ENCODE measurements at places on chromosomes 6 and 20. TPM values are rescaled to one million over a fixed set of nuclear protein-coding genes. Genes with fewer than 3 reads are reported as not detected.

C6orf132 gene
- 2.6 TPM for total RNA-seq

KIF6 gene
- 0.32 TPM for total RNA-seq

COL19A1 gene
- total RNA-seq = 0.32 TPM

RRAGD gene
- under 0.01 TPM for total RNA-seq

BPIFA3 gene
- not detected for total RNA-seq

SLC17A2 gene
- not detected for total RNA-seq

ADAM33 gene
- 44.8 TPM for total RNA-seq

ZNF318 gene
- 12.5 TPM for total RNA-seq

GSTA2 gene
- total RNA-seq = not detected

PTPRT gene
- not detected for total RNA-seq

BPIFA1 gene
- total RNA-seq = not detected

TMEM74B gene
- total RNA-seq = not detected

DNAH8 gene
- total RNA-seq = under 0.01 TPM

DNA sequence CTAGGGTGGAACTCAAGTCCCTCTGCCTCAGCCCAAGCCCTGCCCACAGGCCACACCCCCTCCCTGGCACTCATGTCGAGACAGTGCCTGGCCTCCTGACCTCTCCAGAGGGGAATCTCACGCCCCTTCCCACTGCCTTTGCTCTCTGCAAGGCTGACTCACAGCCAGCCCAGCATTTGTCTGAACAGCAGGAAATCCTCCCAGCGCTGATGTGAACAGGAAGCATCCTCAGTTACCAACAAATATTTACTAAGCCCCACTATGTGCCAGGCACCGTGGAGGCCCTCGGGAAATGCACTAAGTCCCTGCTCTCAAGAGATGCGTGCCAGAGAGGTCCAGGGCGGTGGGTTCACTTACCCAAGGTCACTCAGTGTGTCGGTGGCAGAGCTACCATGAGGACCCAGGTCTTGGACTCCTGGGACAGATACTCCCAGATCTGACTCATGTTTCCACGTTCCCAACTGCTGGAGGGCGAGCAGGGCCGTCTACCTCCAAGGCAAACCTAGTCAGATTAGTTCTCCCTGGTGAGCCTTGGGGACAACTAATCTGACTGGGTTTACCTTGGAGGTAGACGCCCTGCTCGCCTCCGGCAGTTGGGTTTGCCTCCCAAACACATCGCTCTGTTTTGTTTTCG is 7.8 kb downstream of the ADA start:
- DNase-seq = peak; percentile 92

DNA sequence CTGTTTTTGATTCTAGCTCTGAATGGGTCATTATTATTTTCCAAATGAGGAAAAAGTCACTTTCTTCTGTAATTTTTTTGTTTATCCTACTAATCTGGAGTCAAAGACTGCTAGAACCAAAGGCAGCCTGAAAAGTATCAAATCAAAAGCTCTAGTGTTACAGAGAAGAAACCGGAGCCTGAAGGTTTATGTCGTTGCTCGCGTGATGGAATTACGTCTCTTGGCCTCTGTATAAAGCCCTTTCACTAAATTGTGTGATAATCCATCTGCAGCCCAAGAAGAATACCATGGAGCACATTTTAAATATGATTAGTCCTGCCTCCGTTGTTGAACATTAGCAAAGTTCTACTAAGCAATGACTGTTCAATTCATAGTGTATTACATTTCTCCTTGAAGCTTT is 738.6 kb downstream of the C6orf118 start:
- DNase-seq = no peak

- DNase-seq = no peak
These were observed 209.0 kb downstream of the SYNE1 start for GRCh38 chr6:152428126-152428525.

GRCh38 chr6:75065523-75065922 is 140.3 kb downstream of the COL12A1 start:
- peak; percentile 51 for DNase-seq

- DNase-seq = no peak
These were observed 37.8 kb upstream of the CHRNA4 start for GRCh38 chr20:63398744-63399514.

GRCh38 chr6:4635666-4636065 is 140.5 kb upstream of the CDYL start:
- DNase-seq = no peak

GRCh38 chr6:123716506-123716905 is 79.8 kb upstream of the TRDN start:
- DNase-seq = no peak

GRCh38 chr20:13771853-13772453 is 12.8 kb downstream of the ESF1 start:
- DNase-seq = peak; percentile 36

GRCh38 chr6:147285087-147285855 is 81.1 kb downstream of the STXBP5 start:
- DNase-seq = peak; percentile 68

- DNase-seq = no peak
These were observed 18.8 kb downstream of the ELOVL4 start for GRCh38 chr6:79928478-79928998.

DNA sequence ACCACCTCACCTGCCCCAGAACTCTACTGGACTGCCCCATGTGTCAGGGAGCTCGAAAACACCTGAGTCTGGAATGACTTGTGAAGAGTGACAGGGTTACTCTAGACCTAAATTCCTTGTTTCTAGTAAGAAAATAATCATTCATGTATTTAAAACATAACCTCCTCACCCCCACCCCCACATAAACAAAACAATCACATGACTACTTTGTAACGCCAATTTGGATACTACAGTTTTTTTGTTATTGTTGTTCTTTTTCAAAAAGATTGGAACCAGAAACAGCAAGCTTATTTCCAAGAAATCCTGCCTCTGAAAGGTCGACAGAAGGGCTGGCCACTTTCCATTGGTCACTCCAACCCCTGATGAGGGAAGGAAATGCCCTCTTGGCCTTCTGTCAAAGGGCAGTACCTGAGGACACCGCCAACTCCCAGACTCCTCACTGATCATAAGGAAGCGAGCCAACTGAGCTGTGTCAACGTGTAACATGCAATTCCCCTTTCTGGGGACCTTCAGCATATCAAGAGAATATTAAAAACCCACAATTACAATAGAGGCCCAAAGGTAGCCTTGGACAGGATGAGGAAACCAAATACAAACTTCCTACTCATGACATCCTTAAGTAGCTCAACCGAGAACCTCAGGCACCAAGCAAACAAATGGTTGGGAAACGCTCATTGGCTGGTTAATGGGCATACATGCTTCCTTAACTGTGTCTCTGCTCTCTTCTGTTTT is 2.6 kb downstream of the MCUR1 start:
- DNase-seq = no peak

GRCh38 chr6:62999796-63000195 is 211.5 kb upstream of the FKBP1C start:
- DNase-seq = no peak

GRCh38 chr6:137316626-137317025 is 97.4 kb upstream of the IFNGR1 start:
- DNase-seq = peak; percentile 12

DNA sequence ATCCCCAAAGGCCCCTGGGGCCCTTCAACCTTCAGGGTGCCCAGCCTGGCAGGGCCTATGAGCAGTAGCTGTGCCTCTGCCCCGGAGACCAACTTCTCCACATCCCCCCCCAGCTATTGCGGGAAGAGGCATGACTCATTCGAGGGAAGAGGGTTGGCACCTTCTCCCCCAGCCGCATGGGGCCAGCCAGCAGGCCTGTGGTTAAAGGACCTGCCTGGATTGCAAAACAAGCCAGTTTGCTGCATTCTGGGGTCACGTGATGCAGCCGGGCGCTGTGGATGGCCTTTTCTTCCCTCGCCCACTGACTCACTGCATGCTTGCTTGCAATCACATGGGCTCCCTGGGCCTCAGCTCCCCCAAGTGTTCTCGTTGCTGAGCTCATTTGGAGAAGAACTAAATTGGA is 182.5 kb downstream of the MAFB start:
- DNase-seq = peak; percentile 89

DNA sequence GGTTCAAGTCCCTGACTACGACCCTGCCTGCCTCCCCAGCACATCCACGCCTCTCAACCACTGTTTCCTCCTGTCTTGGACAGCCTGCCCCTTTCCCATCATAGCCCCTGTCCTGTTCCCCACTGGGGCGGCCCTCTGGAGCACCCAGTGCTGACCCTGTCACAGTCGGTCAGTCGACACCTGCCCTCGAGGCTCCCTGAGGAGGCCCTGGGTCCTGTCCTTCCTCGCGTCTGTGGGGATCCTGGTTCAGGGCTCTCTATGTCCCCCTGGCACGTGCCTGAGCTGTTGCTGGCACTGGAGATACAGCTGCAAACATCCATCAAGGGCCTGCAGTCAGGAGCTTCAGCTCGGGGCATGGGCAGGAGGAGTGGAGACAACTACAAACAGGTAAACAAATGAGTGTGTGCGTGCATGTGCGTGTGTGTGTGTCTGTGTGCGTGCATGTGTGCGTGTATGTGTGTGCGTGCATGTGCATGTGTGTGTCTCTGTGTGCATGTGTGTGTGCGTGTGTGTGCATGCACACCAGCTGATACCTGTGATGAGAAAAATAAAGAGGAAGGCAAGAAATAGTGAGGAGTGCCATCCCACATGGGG is 132.8 kb downstream of the PHACTR3 start:
- DNase-seq = no peak

DNA sequence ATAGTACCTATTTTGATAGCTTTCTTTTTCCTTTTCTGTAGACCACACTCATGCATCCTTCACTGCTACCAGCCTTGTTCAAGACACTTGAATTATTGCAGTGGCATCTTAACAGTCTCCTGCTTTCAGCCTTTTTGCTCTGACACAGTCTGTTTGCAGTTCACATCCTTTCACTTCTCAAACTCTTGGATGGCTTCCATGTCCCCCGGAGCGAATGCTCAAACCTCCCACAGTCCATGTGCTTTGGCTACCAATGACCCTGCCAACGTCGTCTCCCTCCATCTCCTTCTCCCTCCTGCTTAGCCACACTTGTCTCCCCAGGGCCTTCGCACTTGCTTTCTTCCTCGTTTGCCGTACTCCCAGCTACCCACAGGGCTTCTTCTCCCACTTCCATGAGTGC is 270.0 kb upstream of the ZFP64 start:
- DNase-seq = no peak

Data from fibroblast of villous mesenchyme (primary cell).